ENCODE measurements at places on chromosomes 3 and 15.

DNA sequence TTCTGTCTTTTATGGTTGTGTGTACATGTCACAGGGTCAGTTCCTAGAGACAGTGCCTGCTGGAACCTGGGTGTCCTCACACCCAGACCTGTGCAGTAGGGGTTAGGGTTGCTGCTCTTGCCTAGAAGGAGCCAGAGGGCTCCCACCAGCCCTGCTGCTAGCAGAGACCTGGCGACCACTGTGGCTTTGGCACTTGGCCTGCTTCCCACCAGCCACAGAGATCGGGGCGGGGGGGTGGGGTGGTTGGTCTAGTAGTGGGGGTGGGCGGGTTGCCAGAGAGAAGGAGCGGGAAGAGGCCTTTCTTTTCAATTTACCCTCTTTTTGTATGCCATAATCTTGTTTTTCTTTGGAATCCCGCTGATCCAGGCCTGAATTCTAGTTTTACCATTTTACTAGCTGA is 29.4 kb downstream of the EEFSEC start:
- DNase-seq, result no peak

GRCh38 chr3:197736010-197736490 is 654 bp downstream of the RUBCN start:
- peak; percentile 34 for DNase-seq

DNA sequence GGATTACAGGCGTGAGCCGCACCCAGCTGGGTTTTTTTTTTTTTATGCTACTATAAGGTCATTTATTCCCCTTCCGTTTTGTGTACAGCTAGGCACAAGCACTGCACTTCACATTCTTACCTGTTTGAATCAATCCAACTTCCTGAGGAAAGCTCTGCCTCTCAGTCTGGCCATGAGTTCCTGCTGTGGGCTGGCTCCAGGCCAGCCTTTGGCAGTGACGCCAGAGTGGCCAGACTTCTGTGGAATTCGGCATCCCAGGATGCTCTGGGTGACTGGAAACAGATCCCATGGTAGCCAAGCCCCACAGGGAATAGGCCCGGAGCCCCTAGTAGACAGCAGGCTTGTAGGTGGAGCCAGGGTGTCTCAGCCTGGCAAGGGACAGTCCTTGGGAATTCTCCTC is 21.5 kb upstream of the TIMP4 start:
- peak; percentile 58 for DNase-seq

GRCh38 chr3:142027300-142027699 is 122.0 kb downstream of the TFDP2 start:
- DNase-seq, result no peak

Measured in left colon (tissue), 2 donors.